ENCODE measurements at places on chromosomes 7 and 10.

GRCh38 chr10:103238506-103239252 lies 7.0 kb upstream of the RPEL1 start:
- peak; percentile 10 for DNase-seq

- DNase-seq = no peak
Measured at GRCh38 chr10:50275650-50276235, 24.4 kb upstream of the ASAH2 start.

DNA sequence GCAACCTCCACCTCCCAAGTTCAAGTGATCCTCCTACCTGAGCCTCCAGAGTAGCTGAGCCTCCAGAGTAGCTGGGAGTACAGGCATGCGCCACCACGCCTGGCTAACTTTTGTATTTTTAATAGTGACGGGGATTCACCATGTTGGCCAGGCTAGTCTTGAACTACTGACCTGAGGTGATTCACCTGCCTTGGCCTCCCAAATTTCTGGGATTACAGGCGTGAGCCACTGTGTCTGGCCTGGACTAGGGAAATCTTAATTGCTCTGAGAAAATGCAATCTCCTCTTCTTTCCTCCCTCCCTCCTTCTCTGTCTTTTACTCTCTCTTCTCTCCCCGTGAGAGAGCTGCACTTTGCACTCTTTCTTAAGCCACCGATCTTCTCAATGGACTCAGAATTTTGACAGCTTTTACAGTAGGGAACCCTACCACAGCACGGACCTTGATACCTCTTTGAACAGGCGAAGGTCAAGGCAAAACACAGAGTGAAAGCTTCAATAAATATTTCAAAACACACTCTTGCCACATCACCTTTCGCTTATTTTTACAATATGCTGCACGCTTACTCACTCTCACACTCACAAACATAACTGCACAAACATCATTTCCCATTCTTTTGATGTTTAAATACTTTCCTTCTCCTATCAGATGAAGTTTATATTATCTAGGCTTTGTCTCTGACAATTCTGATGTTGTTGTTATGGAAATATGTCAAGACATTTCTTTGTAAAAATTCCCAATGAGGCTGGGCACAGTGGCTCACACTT lies 173.4 kb upstream of the NRP1 start:
- no peak for DNase-seq

DNA sequence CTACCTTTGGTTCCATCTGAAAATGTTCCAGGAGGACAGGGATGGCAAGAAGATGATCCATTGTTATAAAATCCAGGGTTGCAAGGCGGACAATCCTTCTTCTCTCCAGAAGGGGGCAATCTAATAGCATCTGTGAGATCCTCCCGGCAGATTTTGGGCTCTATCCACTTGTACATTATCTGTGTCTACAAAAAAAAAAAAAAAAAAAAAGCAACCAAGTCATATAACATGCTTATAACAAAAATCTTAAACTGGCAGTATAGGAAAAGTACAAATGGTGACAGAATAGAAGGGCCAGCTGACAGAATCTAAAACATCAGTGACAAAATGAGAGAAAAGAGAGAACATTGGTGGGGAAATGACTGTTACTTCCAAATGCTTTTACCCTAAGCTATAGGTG lies 132.7 kb downstream of the ELAPOR2 start:
- DNase-seq = peak; percentile 16

GRCh38 chr7:69640925-69641594 lies 42.8 kb downstream of the AUTS2 start:
- no peak for DNase-seq

- DNase-seq = no peak
Measured at GRCh38 chr7:33143996-33144718, 14.8 kb downstream of the BBS9 start.

GRCh38 chr7:43756368-43757072 lies 2.0 kb upstream of the BLVRA start:
- no peak for DNase-seq

DNA sequence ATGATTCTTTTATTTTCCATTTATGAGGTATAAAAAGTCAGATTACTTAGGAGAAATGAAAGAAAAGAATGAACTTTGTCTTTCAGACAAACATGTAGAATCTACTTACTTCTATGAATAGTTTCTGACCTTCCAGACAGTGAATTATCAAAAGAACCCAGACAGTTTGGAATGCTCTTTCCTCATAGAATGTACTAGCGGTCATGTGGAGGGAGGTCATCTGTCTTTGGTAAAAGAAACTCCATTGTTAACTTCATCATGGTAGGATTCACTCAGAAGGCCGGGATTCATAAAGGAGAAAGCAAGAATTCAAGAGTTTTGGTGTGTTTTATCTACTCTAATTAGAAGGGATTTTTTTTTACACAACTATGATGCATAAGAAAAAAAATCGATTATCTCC lies 144.8 kb upstream of the ZNF804B start:
- no peak for DNase-seq

GRCh38 chr10:4271193-4271592 lies 486.2 kb upstream of the KLF6 start:
- no peak for DNase-seq

DNA sequence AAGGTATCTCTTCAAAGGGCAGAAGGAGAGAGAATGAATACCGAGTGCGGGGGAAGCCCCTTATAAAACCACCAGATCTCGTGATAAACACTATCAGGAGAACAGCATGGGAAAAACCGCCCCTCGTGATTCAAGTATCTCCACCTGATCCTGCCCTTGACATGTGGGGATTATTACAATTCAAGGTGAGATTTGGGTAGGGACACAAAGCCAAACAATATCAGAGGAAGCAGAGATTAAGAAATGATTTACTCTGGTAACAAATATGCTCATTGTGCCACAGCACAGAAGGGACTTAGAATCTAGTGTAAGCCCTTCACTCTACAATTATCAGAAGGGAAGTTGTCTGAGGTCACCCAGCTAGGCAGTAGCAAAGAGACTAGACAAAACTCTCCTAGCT lies 40.1 kb upstream of the ZNRF2 start:
- no peak for DNase-seq

DNA sequence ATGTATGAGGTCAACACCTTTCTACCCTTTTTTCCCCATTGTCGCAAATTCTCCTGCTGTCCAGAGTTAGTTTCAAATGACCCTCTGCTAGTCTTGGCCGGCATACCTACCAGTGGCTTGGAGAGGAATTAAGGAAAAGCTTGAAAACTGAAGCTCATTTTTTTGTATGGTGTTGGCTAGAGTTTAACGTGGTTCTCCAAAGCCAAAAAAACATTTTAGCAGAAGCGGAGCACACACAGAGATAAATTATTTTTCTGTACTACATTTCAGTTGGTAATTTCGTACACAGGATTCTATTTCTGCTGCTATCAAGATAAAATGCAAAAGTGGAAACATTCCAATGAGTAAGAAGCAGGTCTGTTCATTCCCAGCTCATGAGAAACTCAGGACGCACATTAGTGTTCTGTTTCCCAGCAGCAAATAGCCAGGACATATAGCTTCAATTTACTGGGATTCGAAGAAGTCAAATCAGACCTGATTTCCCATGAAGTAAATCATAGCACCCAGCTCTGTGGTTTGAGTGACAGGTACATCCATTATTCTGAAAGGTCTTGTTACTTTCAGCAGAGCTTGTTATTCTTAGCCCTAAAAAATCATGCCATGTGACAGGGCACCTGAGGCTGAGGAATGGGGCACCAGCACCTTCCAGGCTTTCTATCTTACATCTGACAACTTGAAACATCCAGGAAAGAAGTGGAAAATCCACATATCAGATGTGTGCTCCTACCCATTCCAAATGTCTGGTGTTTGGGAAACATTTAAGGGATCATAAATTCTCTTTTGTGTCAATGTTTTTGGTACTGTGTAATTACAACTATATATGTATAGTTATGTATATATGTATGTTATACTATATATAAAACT lies 215.9 kb upstream of the C7orf33 start:
- no peak for DNase-seq

GRCh38 chr10:84155521-84155920 lies 16.2 kb downstream of the GHITM start:
- DNase-seq = peak; percentile 15

GRCh38 chr10:77318739-77319138 lies 318.9 kb downstream of the KCNMA1 start:
- DNase-seq = no peak

- no peak for DNase-seq
Measured at GRCh38 chr10:48775206-48775517, 90.5 kb downstream of the WDFY4 start.

GRCh38 chr7:1211611-1212010 lies 21.1 kb upstream of the UNCX start:
- no peak for DNase-seq

- no peak for DNase-seq
Measured at GRCh38 chr10:80443531-80443974, 10.6 kb upstream of the TSPAN14 start.

- no peak for DNase-seq
Measured at GRCh38 chr10:76727038-76727437, 910.6 kb downstream of the KCNMA1 start.

DNA sequence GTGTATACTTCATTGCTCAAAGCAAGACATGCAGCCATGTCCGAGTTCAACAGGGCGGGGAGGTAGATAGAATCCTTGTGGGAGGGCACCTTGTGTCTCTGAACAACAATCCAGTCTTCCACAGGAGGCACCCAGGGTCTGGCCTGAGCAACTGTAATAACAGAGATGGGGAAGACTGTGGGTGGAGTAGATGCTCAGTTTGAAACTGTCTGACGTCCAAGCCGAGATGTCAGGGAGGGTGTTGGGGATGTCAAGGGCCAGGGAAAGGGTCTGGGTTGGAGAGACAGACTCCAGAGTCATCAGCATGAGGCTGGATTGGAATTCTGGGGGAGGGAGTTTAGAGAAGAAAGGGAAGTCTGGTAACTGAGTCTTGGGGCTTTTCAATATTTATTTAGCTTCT lies 88.0 kb downstream of the FANK1 start:
- no peak for DNase-seq

DNA sequence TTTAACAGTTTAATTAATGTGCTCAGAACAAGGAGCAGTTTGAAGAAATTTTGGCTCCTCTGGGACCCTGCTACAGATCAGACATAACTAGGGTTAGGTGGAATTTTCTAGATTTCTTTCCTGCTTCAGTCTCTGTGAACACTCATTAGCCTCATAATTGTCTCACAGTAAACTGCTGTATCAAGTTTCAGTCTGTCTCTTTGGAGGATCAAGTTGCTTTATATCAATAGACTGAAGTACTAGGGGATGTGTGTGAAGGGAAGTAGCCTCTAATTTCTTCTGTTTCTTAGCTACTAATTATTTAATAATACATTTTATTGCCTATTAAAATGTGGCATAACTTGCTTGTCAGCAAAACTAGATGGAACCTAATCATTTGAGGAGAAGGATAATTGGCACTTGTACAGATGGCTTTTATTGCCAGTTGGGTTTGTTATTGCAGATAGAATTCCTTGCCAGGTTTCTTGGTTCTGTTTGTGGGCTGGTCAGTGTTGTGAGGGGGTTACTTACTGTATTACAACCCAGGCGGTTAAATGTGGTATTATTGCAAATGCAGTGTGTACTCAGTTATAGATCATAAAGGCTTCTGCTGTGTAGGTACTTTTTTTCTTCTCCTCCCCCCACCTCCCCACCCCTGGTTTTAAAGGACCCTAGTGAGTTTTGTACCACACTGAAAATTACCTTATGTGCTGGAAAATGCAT lies 758.0 kb downstream of the AUTS2 start:
- no peak for DNase-seq

- DNase-seq = no peak
Measured at GRCh38 chr7:148436571-148436970, 154.0 kb upstream of the C7orf33 start.

GRCh38 chr7:111414374-111414773 lies 147.9 kb downstream of the IMMP2L start:
- no peak for DNase-seq

DNA sequence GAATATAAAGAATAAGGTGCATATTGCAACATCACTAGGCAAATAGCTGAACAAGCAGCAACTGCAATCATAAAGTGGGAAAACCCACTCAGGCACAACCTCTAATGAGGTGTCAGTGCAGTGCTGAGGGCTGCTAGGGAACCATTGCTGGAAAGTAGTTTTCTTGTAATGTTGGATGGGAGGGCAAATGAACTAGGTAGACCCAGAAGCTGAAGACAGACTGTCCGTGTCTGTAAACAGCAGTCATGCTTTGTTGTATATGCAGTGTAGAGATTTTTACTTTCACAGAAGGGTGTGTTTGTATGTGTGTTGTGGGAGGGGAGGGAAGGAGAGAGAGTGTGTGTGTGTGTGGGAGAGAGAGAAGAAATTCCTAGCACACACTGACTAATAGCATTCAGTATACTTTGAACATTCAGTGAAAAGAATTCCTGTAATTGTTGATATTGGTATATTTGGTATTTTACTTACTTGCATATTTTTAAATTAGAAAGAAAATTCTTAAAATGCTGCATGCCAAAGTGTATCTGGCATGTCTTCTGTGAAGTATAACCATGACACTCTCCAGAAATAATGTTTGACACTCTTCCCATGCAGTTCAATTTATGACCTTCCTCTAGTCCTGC lies 28.8 kb downstream of the ITGB8 start:
- DNase-seq = no peak

GRCh38 chr10:84845628-84846261 lies 517.4 kb downstream of the CCSER2 start:
- DNase-seq = no peak

- DNase-seq = no peak
Measured at GRCh38 chr10:129758207-129759021, 205.7 kb downstream of the EBF3 start.

- DNase-seq = no peak
Measured at GRCh38 chr7:38873433-38873832, 35.6 kb downstream of the VPS41 start.

DNA sequence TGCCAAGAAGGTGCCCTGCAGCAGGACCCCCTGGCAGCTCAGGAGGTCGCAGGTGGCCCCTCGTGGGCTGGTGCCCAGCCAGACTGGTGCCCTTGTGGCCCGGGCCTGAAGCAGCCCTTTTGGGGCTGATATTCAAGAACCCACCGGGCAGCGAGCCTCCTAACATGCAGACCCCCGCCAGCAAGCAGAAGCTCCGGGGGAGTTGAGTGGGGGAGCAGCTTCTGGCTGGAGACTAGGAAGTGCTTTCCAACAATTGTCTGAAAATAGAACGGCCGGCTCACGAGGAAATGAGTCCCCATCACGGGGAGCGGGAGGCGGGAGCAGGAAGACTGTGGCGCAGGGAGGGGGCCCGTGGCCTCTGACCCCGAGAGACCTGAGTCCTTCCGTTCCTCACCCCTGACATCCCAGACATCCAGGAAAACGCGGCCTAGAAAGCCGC lies 9.5 kb upstream of the INTS1 start:
- no peak for DNase-seq

All from HL-60 (cell line).